ENCODE measurements at places on chromosomes 4 and X.
A peak's percentile ranks its signal among the peaks of the same experiment; 100 is the strongest.

GRCh38 chrX:1481636-1482529 lies 29.2 kb upstream of the ASMTL start:
- ATAC-seq, result peak; percentile 76

- no peak for ATAC-seq
Measured at GRCh38 chr4:182842104-182842600, 75.0 kb downstream of the DCTD start.

DNA sequence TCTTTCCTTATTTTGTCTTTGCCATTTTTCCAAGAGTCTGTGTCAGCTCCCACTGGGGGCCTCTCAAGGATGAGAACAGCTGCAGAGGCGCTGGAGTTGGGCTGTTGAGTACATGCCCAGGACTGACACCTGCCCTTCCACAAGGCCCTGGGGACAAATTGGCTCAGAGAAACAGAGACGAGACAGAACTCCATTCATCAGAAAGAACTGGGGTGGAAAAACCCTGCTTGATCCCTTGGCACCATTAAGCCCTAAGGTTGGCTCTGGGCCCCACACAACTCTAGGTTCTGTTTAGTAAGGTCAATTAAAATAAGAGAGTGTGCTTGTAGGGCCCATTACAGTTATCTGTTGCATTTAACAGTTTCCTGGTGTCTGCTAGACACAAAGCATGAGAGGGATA lies 63.6 kb downstream of the DCX start:
- no peak for ATAC-seq

DNA sequence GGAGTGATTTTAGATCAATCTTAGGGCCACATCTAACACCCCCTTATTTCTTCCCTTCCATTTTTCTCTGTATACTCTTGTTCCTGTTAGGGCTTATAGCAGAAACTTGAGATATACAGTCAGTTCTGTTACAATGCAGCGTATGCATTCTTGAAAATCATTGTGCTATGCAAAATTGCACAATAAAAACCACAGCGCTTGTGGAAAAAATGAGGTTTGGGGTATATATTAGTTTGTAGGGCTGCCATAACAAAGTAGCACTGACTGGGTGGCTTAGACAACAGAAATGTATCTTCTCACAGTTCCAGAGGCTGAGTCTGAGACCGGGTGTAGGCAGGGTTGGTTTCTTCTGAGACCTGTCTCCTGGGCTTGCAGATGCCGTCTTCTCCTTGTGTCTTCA lies 59.0 kb downstream of the WWC2 start:
- no peak for ATAC-seq

DNA sequence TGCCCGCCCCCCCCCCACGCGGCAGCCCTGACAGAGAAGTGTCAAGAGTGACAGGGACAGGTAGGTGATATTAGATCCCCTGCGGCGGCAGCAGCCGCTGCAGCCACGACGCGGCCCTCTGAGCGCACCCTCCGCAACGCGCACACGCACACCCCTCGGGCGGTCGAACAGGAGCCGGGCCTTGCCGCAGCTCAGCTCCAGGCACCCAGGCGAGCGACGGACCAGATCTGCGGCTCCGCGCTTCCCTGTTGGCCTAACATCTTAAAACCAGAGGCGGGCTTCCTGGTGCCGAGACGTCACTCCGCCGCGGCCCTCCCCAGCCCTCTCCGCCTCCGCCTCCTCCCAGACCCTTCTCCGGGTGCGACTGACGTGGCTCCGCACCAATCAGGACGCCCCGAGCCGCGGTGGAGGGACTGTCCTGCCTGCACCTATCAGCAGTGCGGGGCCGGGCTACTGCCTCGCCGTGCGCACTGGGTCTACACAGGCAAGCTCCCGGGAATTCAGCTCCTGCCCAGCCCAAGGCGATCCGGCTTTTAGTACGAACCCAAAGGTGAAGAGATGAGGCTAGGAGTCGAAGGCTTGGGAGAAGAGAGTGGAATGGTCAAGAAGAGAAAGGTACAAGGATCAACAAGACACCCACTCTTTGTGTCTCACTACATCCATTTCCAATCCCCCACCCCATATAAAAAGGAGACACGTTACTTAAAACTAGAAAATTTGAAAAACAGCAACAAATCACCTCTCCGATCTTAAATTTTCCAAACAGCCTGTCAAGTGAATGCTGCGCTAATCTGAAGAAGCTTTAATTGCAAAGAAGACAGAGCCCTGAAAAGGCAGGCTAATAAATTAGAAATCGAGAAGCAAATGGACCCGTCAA lies at the start of gene PITX2:
Gene PITX2 (minus strand): TSS at position 237 of the 877 bp plus-strand sequence. CDS start 617 bp downstream, outside the sequence.
- ATAC-seq, result peak; percentile 78

GRCh38 chr4:119471259-119471658 lies 149.3 kb upstream of the FABP2 start:
- ATAC-seq, result no peak

GRCh38 chr4:162847945-162848549 lies 318.6 kb downstream of the NAF1 start:
- ATAC-seq, result no peak

- no peak for ATAC-seq
Measured at GRCh38 chr4:84973856-84974255, 7.4 kb upstream of the WDFY3 start.

GRCh38 chr4:34664051-34664450 lies 1580.3 kb downstream of the ARAP2 start:
- ATAC-seq, result no peak

GRCh38 chr4:40377512-40378365 lies 42.6 kb downstream of the CHRNA9 start:
- peak; percentile 47 for ATAC-seq

Data from activated T-helper 17 cell treated with anti-CD3 and anti-CD28 coated beads, Interleukin-2, amount 50 U/mL, for 72 hours (primary cell).